ENCODE measurements at places on chromosomes 1 and 21.

GRCh38 chr1:38371505-38371844 lies 324.9 kb upstream of the POU3F1 start:
- DNase-seq: no peak

GRCh38 chr21:45539046-45539795 lies 3.0 kb downstream of the SLC19A1 start:
- DNase-seq: no peak

- DNase-seq: no peak
Observed at GRCh38 chr1:4944072-4944471, 289.7 kb downstream of the AJAP1 start.

DNA sequence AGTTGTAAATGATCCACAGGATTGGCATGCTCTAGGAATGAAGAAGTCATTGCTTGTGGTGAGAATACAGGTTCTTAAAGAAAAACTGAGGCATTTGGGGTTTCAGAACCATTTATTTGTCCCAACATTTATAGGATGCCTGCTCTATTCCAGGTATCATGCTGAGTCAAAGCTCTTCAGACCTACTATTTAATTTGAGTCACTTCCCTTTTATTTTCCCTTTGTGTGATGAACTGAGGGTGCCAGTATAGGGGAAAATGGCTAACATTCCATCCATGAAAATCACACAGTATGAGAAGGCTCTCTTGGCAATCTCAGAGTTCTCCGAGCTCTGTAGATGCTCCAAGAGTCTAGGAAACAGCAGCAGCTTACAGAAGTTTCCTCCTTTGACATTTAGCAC lies 110.4 kb downstream of the RNF220 start:
- no peak for DNase-seq

DNA sequence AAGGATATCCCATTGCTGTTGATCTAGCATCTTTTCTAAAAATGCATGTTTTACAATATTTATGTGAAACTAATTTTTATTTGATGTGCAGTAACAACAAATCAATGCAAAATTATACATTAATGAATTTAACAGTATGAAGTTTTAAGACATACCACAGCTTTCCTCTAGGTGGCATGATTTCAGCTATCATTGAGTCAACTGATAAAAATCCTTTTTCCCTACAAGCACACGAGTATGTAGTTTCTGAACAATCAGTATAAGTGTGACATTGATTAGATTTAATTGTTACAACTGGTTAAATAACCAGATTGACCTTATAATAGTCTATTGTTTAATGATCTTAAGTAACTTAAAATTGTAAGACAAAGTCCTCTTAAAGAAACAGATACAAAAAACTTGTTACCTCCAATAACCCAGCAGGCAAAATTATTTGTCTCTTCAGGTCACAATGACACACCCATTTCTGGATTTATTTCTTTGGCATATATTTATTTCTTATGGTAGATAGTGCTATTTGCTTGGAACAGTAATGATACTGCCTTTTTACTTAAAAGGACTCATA lies 5.8 kb upstream of the TGFB2 start:
- no peak for DNase-seq

DNA sequence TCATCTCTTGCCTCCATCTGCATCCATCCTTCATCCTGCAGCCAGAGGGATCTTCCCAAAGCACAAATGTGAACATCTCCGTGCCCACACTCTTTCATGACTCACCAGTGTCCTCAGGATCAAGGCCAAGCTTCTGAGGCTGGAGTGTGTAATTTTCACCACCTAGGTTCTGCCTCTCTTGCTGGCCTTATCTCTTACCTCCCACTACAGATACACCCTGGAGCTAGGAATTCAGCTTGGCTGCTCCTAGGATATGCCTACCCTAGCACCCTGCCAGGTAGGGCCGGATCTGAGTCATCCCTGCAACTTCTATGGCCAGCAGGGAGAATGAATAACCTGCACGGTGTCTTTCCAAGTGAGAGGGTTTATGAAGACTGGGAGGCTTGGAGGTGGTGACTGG lies 208.7 kb upstream of the CSF3R start:
- DNase-seq: no peak

Measured in activated T-helper 1 cell treated with Interleukin-2 at 50 U/mL for 16 hours (primary cell).